ENCODE measurements at places on chromosomes 7 and 10. TPM values are rescaled to one million over a fixed set of nuclear protein-coding genes. Genes with fewer than 3 reads are reported as not detected.

DNA sequence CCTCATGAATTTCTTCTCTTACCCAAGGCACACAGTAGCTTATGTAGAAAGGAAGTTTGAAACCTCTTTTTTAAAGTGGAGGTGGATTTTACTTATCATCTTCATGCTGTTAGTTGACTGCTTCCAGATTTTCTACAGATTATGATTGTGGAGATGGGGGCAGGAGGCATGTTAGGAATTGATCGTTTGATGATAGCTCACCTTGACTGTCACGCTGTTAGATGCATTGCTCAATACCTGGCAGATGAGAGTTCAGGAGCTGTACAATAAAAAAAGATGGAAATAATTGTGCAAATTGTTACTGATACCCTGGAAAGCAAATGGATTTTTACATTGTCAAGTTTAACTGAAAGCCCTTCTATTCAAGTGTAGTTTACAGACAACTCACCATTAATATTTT lies 340.3 kb downstream of the PLXDC2 start:
- no peak for DNase-seq

GRCh38 chr10:29929006-29929405 lies 130.4 kb downstream of the JCAD start:
- no peak for DNase-seq

Gene ZNF485
- 2.3 TPM for total RNA-seq

DNA sequence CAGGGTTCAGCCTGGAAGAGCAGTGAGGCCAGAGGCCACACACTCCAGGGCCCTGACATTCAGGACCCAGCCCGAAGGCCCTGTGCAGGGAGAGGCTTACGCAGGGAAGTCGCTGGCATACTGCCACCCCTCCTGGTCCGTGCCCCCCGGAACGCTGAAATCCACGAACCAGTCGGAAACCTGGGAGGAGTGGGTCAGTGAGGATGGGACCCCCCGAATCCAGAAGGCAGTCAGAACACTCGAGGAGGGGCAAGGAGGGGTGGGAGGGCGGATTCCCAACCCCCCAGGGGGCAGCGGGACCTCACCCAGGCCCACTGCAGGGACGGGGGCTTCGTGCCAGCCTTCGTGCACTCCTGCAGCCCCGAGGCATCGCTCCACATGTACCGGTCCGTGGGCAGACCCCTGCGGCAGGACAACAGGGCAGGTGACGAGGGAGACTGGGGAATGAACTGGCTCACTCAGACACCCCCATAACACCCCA lies 13.5 kb downstream of the BHLHA15 start:
- no peak for DNase-seq

DNA sequence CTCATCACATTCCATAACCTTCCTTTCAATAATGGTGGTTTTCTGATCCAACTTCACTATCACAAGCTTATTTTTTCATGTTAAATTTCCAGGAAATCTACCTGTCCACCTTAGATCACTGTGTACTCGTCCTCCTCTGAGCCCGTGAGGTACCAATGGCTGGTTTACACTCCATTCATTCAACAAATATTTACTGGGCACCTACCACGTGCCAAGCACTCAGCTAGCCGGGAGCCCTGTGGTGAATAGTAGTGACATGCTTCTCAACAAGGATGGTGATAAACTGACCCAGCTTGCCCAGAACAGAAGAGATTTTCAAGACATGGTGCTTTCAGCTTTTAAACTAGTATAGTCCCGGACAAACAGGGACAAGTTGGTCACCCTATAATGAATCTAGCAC lies 98.2 kb downstream of the FAM204A start:
- no peak for DNase-seq

- DNase-seq: no peak
Observed at GRCh38 chr7:28738412-28738811, 219.7 kb downstream of the TRIL start.

DNA sequence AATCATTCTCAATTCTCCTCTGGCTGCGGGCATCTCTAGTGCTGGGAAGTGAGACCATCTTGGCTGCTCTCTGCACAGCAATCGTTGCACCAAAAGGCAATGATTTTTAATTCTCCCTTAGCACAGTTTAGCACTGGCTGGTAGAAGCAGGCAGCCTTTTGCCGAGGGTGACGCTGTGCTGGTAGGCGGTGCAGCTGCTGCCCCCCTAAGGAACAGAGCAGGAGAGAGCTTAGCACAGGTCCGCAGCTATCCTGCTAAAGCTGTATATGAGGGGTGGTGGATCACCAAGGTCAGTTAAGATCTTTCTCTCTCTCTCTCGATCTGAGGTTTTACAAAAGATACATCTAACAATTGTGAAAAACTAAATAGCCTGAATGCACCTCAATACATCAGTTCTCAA lies 390.1 kb downstream of the GATA3 start:
- no peak for DNase-seq

Gene CPA4
- total RNA-seq: 20.8 TPM

DNA sequence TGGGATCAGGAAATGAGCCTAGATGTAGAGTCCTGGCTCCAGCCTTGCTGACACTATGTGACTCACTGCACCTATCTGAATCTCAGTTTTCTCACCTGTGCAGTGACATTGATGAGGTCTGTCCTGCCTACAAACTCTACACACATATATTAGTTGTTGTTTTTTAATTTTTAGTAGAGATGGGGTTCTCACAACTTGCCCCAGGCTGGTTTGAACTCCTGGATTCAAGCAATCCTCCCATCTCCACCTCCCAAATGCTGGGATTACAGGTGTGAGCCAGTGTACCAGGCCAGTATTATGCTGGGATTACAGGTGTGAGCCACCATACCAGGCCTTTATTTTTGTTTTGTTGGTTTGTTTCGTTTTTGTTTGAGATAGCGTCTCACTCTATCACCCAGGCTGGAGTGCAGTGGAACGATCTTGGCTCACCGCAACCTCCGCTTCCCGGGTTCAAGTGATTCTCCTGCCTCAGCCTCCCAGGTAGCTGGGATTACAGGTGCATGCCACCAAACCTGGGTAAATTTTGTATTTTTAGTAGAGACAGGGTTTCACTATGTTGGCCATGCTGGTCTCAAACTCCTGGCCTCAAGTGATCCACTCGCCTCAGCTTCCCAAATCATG lies 11.8 kb upstream of the DDIT4 start:
- no peak for DNase-seq

All from HFFc6 (cell line).